ENCODE measurements at places on chromosomes 3 and 15. TPM values are rescaled to one million over a fixed set of nuclear protein-coding genes. Genes with fewer than 3 reads are reported as not detected.

- DNase-seq: no peak
Observed at GRCh38 chr3:180421721-180422120, 180.2 kb upstream of the TTC14 start.

Gene ASB14
- not detected for total RNA-seq

Gene CLDN1
- total RNA-seq: 0.20 TPM

Gene CHRM5
- not detected for total RNA-seq

Gene GHRL
- total RNA-seq: 0.70 TPM

DNA sequence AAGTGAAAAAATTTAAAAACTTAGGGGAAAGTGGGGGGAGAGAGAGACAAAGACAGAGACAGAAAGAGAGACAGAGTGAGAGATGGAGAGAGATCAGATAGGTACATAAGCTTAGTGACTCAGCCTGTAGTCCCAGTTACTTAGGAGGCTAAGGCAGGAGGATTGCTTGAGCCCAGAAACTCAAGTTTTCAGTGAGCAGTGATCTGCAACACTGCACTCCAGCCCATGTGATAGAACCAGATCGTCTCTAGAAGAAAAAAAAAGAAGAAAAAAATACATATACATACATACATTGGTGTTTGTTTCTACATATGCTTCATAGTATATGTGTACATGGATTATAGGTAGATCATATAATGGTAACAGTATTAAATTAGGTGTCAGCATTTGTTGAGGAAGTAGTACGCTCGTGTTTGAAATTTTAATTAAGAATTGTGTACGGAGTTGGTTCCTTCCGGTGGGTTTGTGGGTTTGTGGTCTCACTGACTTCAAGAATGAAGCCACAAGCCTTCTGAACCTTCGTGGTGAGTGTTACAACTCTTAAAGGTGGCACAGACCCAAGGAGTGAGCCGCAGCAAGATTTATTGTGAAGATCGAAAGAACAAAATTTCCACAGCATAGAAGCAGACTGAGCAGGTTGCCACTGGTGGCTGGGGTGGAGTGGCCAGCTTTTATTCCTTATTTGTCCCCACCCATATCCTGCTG lies 38.3 kb upstream of the SNRPN start:
- DNase-seq: no peak

Gene CCDC80
- not detected for total RNA-seq

Data from T-cell (primary cell).